ENCODE measurements at places on chromosomes 2 and 18. TPM values are rescaled to one million over a fixed set of nuclear protein-coding genes. Genes with fewer than 3 reads are reported as not detected.

AKAIN1 gene
- not detected for total RNA-seq

ALPG gene
- total RNA-seq: not detected

MYO3B gene
- not detected for total RNA-seq

COL4A3 gene
- 8.1 TPM for total RNA-seq

FSIP2 gene
- total RNA-seq: 0.60 TPM

All from tibial nerve (tissue), 4 donors.